SK-N-SH (cell line): ENCODE measurements at places on chromosomes 2 and 18.

DNA sequence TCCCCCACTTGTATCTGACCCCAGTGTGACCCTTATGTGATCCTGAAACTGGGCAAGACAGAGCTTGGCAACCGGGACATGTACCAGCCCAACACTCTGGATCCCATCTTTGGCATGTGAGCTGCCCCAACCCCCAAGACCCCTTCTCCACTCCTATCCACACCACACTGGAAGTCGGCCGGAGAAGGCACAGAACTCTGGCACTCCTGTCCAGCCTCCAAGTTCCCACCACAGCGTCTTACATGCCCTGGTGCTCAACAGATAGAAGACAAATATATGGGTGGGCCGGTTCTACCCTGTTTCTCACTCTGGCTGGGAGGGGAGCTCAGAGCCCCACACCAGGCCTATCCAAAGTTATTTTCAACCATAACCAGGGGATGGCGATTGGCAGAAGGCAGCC, 40.8 kb downstream of the LMAN2L start:
- DNase-seq, result no peak

DNA sequence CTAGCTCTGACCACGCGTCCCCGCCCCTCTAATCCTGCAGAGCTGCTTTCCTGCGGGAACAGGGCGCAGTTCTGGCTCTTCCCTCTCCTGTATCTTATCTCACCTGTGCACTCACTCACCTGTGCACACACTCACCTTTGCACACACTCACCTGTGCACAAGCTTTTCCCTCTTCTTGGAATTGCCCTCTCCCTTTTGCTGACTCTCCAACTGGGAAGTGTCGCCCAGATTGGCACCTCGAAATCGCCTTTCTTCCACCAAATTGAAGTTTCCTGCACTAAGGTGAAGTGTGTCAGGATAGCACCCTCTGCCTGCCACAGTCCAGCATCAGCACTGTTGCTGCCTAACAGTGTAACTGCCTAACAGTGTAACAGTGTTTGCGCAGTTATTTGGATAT, 566 bp upstream of the CMPK2 start:
- peak; percentile 60 for DNase-seq

- peak; percentile 53 for DNase-seq
These were observed 28.7 kb upstream of the RPRD1A start for GRCh38 chr18:36095936-36096519.

DNA sequence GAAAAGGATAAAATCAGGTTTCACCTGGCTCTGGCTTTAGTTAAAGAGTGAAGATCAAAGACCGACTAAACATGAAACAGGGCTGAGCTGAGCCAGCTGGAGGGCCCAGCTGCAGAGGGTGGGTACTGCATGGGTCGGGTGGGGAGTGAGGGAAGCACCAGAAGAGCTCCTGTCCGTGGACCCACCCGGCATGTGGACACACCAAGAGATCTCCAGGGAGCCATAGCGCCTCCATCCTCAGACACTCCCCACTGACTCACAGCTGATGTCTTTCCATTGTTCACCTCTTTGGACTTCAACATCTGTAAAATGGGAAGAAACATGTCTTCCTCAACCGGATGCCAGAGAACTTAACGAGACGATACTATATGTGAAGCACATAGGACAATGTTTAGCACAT, 178.3 kb upstream of the KLHL29 start:
- no peak for DNase-seq

- DNase-seq, result no peak
These were observed at the start of gene NLRC4 for GRCh38 chr2:32264422-32265105. Gene NLRC4, minus strand, starts transcription at chr2:32264886. Its CDS starts 8,111 bp downstream, at chr2:32256775.

DNA sequence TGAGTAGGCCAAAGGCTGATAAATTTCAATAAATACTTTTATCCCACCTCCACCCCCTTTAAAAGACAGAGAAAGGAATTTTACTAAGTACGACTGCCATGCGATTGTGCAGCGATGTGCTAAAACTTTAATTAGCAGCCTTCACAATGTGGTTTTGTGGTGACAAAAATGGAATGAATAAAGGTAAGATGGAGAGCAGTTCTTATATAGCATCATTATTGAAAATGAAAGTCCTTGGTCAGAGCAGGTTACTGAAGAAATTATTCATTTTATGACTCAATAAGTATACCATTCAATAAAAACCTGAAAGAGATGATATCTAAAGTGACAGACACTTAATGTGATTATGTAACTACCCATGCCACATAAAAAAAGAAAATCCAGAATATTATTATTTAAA, 33.2 kb upstream of the MTIF2 start:
- no peak for DNase-seq

DNA sequence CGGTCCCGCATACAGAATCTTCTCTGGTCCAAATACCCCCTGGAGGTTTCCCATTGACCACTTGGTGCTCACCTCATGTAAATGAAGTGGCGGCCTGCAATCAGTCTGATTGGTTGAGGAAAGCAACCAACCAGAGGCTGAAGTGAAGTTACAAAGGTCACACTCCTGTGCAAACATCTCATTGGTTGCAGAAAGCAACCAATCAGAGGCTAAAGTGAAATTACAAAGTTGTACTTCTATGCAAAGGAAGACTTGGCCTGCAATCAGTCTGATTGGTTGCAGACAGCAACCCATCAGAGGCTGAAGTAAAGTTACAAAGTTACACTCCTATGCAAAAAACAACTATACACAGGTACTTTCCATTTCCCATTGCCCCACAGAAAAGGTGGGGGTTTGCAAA, 2.5 kb upstream of the SP100 start:
- no peak for DNase-seq

GRCh38 chr2:36609507-36609906, 11.5 kb upstream of the FEZ2 start:
- DNase-seq, result no peak

GRCh38 chr2:118309257-118309945, 221.1 kb downstream of the INSIG2 start:
- DNase-seq, result no peak

DNA sequence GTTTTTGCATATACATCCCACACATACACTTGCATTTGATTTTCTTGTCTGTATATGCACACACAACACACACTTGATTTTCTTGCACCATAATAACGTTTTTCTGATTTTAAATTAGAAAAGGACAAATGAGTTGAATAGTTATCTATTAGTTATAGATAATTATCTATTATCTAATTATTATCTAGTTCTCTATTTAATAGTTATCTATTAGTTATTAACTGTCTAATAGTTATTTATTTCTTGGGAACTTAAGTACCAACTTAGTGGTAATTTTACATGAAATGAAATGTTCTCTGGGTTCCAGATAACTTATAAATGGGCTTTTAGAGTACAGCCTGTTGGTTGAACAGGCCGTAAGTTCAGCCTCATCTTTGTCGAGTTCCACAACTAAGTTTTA, 23.0 kb downstream of the INPP4A start:
- no peak for DNase-seq

- DNase-seq, result no peak
These were observed 2.5 kb upstream of the SMIM21 start for GRCh38 chr18:75429975-75430374.

- DNase-seq, result no peak
These were observed 70.8 kb downstream of the DHRS9 start for GRCh38 chr2:169139993-169140767.

DNA sequence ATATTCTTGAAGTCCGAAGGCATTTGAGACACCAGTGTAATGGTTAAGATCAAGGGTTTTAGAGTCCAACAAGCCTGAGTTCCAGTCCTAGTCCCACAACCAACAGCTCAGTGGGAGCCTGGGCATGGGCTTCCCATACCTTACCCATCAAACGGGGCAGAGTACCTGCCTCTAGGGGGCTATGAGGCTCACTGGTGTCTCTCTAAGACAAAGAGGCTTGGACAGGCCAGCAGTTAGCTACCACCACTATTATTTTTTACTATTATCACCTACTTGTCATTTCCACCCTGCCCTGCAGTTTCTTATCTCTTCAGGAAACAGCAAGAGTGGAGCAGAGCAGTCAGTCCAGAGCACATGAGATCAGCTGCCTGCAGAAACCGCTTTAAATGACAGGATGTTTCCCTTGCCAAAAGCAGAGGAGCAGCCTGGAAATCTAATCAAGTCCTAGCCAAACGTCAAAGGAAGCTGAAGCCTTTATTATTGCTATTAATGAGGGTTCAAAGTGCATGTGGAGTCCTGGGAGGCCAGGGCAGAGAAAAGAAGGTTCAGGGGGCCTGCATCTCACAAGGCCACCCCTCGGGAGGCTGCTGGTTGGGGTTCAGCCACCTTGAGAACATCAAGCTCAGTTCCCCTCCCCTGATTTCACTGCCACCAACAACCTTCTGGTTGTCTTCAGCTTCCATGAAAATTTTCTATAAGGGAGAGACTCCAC, 66.6 kb downstream of the STPG4 start:
- DNase-seq, result peak; percentile 87

DNA sequence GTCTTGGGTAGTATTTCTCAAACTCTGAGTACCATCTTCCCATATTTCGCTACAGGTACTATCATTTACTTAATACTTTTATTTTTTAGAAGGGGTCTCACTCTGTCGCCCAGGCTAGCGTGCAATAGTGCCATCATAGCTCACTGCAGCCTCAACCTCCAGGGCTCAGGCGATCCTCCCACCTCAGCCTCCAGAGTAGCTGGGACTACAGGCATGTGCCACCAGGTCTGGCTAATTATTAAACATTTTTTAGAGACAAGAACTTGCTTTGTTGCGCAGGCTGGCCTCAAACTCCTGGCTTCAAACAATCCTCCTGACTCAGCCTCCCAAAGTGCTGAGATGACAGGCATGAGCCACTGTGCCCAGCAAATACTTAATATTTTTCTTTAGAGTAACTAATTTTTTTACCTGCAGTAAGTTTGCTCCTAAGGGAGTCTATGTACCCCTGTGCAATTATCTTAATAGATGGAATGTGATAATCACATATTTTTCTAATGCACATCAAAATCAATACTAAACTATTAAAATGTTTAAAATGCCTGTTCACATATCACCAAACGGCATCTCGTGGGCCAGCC, 100.6 kb upstream of the ST3GAL5 start:
- no peak for DNase-seq

DNA sequence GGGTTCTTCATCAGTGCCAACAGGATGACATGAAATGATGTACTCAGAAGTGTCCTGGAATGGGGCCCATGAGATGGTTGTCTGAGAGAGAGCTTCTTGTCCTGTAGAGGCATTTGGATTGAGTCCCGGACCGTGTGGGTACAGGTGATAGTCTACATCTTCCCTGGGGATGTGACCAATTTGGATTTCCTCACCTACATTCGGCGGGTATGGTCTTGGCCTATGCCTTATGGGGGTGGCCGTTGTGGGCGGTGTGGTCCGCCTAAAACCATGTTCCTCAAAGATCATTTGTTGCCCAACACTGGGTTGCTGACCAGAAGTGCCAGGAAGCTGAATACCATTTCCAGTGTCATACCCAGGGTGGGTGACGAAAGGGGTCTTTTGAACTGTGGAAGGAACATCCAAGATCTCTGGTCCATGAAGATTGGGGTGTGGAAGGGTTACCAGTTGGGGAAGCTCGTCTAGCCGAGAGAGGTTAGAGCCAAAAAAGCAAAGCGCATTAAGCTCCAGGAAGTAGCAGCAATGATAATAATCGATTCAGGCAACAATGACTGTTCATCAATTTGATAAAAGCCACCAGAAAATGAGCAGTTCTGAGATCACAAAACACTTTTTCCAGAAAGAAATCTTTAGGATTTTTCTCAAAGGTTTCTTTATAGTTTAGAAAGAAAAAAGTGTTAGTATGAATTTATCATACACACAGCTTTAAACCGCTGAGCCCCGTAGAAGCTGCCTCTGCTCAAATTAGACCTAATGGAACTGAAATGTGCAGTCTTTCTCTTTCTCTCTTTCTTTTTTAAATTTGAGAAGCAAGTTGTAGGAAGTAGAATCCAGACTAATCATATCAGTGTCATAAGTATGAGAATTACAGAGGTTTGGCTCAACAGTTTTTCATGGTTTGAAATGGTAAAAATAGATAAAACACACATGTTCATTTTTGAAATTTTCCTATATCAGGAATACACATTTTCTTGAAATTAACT, 60.3 kb downstream of the ATIC start:
- no peak for DNase-seq

DNA sequence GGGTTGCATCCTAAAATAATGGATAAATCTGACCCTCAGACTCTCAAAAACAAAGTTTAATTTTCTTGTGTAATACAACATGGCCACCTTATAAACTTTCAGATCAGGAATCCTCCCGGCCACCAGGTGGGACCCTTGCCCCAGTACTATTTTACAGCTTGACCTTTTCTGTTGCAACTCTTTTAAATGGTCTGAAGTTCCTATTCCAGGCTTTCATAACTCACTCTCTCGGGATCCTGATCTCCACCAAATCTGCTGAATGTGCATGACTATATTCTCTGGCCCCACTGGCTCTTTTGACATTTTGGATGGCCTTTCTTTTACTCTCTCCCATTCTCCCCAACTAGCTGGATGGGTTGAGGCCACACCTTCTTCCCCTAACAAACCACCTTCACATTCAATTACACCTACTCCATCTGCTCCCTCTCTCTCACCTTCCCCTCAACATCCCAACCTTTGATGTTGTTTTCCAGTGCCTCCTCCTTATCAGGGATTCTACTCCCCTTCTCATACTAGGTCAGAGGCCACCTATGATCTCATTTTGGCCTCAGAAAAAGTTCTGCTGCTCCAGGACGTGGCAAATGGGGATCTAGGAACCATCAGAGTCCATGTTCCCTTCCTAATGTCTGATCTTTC, 70.8 kb downstream of the SESTD1 start:
- no peak for DNase-seq

- DNase-seq, result no peak
These were observed 10.7 kb upstream of the ADD2 start for GRCh38 chr2:70778676-70779075.

DNA sequence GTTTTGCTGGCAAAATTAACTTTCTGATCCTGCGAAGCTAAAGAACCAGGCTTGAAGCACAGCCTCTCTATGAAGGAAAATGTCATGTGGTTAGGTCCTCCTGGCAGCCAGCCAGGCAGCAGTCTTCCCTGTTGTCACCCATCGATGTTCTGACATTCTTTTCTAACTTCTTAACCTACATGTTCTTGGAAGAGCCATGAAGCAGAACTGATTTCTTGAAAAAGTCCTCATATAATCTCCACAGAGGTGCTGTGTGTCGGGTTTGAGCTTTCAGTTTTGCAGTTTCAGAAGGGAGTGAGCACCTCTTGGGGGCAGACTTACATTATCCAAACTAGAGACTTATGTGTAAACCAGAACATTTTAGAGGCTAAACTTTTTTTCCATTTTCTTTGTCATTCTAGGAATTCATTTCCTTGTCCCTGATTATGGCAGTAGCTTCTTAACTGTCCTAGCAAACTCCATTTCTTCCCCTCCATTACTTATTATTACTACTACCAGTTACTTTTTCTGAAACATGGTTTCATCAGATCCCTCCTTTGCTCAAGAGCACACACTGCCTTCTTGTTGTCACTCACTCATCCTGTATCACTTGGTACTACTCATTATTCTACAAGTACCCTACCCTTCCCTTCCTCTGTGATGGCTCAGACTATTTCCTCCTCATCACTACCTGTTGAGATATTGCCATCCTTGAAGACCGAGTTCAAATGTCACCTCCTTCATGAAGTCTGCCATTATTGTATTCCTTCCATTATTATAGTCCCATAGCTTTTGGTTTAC, 31.1 kb downstream of the DOK1 start:
- no peak for DNase-seq

- DNase-seq, result no peak
These were observed 47.8 kb downstream of the ZAP70 start for GRCh38 chr2:97761192-97761591.

- DNase-seq, result no peak
These were observed 11.6 kb upstream of the ANKRD44 start for GRCh38 chr2:197322143-197322542.

- no peak for DNase-seq
These were observed 144.8 kb downstream of the FAM124B start for GRCh38 chr2:224257156-224257555.
